NCI-H524 (cell line): ENCODE measurements at places on chromosomes 12 and 14.

- DNase-seq = peak; percentile 17
These were observed 58.3 kb downstream of the CAND1 start for GRCh38 chr12:67327466-67327865.

GRCh38 chr12:79191391-79191790 lies 326.8 kb downstream of the SYT1 start:
- no peak for DNase-seq

- peak; percentile 62 for DNase-seq
These were observed 70.1 kb downstream of the PHETA1 start for GRCh38 chr12:111298582-111299436.

DNA sequence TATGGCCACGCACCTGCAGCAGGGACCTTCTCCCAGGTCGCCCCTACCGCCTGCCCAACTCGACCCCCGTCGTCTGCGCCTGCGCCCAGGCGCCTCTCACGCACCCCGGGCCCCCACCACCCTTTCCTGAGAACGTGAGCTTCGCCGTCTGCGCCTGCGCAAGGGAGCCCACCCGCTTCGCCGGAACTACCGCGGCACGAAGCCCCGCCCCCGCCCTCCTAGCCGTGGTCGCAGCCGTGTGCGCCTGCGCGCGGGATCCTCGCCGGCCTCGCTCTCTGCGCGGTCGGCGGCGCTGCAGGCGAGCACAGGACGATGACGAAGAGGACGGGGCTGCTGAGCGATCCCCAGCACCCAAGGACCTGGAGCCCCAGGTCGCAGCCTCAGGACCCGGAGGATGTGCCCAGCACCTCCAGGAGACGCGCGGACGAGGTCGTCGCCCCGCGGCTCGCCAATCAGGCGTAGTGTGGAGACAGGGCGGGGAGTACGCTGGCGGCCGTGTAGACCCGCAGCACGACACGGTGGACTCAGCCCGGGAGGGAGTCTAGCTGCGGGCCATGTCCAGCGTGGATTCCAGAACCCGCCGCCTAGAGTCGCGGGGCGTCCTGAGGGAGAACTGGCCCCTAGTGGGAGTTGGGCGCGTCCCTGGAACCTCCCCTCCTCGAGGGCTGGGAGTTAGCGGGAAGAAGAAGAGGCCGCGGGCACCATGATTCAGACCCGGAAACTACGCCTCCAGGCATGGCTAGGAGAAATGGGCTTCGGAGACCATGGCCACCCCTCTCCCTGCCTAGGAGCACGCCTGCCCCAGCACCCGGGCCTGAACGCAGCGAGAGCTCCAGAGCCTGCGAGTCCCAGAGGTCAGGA lies 1120.8 kb upstream of the TMEM132C start:
- no peak for DNase-seq

GRCh38 chr12:125633686-125634085 lies 568.5 kb downstream of the AACS start:
- DNase-seq = no peak

- DNase-seq = no peak
These were observed 888.1 kb downstream of the TMEM121 start for GRCh38 chr14:106414464-106414863.

DNA sequence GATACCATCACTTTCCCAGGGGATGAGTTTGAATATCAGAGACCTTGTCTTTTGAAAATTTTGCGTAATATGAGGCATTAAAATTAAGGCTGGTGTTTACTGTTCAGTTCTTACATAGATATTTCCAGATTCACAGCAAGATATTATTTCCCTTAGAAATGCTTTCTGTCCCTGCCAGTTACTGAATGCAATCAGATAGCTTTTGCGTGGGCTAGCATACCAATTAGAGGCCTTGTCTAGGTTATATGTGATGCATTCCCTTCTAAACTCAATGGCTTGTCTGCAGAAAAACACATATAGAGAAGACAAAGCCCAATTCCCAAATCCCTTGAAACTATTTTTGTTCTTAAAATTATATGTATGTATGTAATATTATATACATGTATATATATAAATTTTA lies 167.8 kb downstream of the RMST start:
- DNase-seq = no peak

DNA sequence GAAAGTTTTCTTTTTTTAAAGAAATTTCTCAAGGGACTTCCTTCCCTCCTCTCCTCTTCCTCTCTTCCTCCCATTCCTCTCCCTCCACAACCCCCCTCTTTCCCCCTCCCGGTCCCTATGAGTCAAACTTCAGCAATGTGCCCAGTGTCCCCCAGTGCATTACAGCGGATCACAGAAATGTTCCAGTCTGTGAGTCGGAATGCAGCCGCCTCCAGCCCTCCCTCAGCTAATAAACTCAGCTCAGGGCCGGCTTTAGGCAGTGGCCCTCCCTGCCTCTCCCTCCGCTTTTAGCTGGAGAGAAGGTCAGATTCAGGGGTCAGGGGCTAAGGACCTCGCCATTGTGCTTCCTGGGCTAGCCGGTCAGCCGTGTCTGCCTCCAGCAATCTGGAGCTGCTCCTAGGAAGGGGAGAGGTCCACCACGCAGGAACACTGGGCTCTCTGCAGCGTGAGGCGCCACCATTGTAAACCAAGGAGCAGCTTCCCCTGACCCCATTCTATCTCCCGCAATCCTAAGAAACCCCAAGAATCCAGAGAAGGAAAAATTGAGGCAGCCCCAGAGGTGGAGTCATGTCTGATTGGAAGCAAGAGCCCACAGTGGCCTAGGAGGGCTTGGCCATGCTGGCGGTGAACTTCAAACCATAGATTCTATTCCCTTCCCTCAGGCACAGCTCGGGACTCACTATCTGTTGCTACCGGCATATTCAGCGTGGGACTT lies 1.1 kb upstream of the HDAC7 start:
- DNase-seq = no peak

- DNase-seq = no peak
These were observed 464.5 kb downstream of the EGLN3 start for GRCh38 chr14:33486332-33486890.

GRCh38 chr14:94448071-94448808 lies 4.4 kb downstream of the SERPINA11 start:
- no peak for DNase-seq

- DNase-seq = peak; percentile 97
These were observed at the start of gene IPO4 for GRCh38 chr14:24188251-24189058. TSS of gene IPO4 (minus strand) at chr14:24188816. CDS start at chr14:24188787, 29 bp downstream.

DNA sequence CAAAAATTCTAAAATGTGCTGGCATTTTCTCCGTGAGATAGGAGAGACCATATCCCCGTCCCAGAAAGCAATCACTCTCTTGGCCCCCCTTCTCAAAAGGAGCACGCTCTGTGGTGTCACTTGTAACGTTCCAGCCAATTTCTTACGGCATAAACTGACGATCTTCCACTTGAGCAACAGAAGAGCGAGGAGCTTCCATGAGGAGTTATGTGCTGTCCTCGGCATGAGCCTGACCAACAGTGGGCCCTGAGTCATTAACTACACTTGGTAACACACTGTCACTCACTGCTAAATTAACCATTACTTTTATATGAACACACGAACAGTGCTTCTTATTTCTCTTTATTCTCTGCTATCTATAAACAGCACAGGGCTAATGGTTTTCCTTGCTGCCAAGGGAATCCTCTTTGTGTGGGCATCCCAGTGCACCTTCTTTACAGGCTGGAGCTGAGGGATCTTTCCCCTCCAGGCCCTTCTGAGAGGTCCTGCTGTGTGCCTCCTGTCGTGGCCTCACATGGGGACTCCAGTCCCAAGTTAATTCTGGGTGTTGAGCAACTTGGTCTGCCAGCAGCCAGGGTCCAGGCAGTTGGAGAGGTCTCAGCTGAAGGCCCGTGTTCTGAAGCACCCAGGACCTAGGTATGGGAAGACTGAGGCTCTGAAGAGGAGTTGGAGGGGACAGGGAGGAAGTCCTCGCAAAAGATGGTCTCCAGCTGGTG lies 9.4 kb downstream of the SLC6A13 start:
- no peak for DNase-seq

DNA sequence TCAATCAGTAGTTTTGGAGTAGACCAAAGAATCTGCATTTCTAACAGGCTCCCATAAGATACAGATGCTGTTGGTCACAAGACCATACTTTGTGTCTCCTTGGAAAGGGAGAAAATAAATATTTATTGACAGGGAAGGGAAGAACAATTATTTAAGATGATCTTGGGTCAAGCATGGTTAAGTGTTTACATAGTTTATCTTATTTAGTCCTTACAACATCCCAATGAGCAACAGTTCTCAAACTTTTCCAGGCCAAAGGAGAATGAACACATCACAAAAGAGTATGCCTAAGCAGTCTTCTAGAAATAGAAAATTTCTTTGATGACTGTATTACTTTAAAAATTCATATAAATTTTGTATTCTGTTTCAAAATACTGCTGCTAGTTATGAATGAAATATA lies 8.8 kb downstream of the LPCAT3 start:
- no peak for DNase-seq

- no peak for DNase-seq
These were observed 25.2 kb upstream of the PLXNC1 start for GRCh38 chr12:94123127-94123526.

- DNase-seq = no peak
These were observed 441.1 kb downstream of the ETNK1 start for GRCh38 chr12:23066095-23066494.

DNA sequence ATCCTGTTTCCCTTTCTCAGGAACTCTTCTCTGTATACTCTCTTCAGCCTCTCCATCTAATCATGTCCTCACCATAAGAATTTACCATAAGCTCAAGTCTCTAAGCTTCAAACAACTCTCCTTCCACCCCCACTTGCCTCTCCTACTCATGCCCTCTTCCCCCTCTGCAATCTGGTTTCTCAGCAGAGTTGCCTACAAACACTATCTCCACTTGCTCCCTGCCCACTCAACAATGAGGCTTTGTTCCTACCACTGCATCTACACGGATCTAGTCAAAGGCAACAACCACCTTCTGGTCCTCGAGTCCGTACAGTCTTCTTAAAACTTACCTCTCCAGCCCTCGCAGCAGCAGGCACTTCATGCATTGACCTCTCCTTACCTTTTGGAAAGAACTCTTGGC lies 17.2 kb upstream of the FBLN5 start:
- no peak for DNase-seq

DNA sequence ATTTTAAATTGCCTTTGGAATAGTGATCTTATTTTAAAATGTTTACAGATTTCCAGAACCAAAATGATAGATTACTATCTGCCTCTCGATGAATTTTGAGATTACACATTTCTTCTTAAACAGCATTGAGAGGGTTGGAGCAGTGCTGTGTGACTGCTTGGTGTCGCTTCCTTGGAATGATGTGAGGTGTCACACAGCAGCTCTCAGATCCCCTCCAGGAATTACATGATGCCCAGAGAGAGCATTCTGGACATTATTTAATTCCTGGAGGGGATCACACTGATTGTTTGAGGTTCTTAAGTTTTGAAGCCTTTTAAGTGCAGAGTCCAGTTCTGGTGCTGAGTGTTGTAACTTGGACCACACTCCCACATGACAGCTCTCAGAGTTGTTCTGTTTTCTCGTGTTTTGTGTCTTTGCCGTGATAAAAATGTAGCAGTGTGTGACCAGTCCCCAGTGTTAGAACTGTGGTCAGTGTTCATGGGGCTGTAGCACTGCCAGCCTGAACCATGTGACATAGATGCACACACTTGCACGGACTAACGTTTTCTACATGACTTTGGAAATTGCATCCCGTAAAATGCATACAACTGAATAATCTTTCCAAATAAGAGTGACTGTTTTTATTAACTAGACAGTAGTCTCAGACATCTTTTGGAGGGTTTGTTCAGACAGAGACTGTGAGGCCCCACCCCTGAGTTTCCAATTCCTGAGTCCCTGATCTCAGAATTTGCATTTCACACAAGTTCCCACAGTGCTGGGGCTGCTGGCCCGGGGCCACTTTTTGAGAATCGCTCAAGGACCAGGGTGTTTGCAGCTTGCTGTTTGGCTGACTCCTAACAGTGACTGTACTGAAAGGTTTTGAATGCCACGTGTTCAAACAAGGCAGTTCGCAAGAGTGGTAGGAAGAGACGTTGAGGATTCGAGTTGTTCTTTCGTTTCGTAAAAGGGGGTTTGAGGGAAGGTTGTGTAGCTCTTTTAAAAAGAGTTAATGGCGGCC lies 26.0 kb downstream of the XRCC3 start:
- DNase-seq = no peak
